Caco-2 (cell line): ENCODE measurements at places on chromosomes 11 and 22. TPM values are rescaled to one million over a fixed set of nuclear protein-coding genes. Genes with fewer than 3 reads are reported as not detected.

DNA sequence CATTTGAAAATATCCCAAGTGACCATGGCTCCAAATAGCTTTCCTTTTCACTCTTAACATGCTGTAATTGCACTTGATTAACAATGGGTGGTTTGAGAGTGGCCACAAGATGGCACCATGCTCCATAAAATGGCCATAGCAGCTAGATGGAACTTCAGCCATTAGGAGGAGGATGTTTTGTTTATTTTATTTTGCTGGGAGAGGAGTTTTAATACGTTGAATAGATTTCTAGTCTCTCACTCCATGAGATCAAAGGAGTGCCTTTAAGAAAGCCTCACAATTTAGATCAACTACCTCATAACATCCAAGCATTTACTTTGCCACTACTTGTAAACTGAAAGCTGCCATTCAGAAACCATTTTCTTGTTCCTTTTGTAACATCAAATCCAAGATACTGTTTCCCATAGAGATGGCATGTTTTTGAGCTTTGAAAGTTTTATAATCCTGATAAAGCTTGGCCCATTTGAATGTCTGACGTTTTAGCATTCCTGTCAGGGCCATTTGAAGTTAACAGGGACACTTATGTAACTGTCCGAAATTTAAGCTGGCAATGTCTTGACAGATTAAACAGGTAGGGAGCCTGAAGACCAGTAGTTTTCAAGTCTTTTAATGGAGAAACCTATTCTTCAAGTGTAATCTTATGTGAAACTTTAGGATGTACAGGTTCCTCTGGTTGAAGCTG is 4.7 kb downstream of the FEN1 start:
- peak; percentile 80 for DNase-seq

DNA sequence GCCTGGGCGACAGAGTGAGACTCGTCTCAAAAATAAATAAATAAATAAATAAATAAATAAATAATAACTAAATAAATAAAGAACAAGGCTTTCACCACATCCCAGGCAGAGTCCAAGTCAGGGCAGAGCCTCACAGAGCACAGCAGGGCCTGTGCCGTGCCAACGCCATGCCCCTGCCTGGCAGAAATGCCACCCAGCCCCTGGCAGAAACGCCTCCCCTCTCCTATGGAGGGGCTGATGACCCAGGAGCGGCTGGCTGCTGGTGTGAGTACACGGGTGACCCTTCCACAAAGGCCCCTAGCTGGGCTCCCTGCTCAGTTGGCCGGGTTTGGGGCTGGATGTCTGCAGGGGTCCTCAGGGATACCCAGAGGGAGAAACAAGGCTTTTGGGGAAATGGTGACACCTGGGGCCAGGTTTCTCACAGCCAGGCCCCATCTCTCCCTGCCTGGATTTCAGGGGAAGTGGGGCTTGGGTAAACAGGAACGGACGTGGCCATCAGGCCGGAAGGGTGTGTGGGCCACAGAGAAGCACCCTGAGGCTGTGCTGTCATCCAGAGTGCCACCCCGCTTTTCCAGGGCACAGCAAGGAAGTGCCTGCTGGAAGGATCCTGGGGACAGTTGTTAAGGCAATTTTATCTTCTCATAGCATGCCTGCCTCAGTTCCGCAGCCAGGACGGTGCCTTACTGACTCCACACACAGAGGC is 5.1 kb downstream of the BID start:
- no peak for DNase-seq

GRCh38 chr22:20010307-20011122 is 6.1 kb downstream of the ARVCF start:
- no peak for DNase-seq

DNA sequence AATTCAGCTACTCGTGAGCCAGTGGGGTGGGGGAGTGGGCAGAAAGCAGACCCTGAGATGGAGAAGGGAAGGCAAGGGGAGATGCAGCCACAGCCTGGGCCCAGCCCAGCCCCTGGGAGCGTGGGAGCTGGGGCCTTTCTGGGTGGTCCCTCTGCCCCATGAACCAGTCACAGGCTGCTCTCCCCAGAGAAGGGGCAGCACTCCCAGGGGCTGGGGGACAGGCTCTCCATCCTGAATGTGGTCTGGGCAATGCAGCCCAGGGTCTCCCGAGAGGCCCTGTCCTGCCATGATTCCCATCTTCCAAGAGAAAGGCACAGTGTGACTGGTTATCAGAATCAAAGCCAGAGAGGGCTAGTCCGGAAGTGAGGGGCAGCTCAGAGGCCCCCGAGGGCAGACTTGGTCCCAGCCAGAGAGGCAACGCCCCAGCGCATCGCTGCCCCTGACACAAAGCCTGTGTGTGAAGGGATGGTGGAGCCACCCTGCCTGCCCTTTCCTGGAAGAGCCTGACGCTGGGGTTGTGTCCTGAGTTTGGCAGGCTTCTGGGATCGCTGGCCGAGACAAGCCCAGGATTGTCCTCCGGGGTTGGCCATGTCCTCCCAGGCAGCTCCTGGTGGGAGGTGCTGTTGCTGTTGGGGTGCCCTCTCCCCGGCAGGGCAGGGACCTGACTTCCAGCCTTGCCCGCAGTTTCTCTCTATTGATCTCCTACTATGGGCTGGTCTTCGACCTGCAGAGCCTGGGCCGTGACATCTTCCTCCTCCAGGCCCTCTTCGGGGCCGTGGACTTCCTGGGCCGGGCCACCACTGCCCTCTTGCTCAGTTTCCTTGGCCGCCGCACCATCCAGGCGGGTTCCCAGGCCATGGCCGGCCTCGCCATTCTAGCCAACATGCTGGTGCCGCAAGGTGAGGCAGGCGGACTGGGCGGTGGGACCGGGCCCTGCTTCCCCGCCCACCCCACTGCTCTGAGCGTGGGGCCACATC is 23.8 kb upstream of the SLC22A12 start:
- DNase-seq: peak; percentile 35

DNA sequence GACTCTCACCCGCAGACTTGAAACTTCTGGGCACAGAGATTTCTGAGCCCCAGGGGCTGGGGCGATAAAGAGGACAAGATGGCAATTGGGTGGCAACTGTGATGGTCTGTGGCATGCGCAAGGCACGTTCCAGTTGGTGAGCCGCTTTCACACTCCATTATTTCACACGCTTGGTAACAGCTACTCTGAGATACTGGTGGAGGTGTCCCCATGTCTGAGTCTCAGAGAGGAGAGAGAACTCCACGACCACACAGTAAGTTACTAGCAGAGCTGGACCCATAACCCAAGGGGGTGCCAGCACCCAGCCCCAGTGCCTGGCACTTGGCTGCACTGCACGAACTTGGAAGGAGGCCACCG is 6.0 kb upstream of the KCNJ4 start:
- DNase-seq: no peak

GRCh38 chr22:50146439-50147238 is 23.9 kb upstream of the PANX2 start:
- peak; percentile 66 for DNase-seq

GRCh38 chr22:40534379-40535188 is 101.9 kb downstream of the MRTFA start:
- DNase-seq: no peak

- no peak for DNase-seq
Observed at GRCh38 chr11:61766353-61766841, 14.0 kb downstream of the MYRF start.

Gene MLC1
- 0.14 TPM in 1 of 2 replicates, not detected in the other for total RNA-seq

Gene GPHA2
- total RNA-seq: not detected in 2 replicates
